ENCODE measurements at places on chromosomes 2 and 18.

DNA sequence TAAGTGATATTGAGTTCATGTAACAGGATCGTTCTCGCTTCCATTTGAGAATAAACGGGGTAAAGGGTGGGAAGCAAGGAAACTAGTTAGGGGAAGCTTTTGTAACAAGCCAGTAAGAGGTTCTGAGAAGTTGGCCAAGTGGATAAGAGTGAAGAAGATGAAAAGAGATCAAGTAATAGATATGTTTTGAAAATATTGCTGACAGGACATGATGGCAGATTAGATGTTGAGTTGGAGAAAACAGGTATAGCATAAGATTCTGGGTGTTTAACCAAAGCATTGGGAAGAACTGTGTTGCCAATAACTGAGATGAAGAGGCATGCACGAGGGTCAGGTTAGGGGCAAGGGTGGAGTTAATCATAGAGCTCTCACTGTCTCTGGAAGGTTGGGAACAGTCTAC, 330.0 kb upstream of the LRRTM1 start:
- DNase-seq, result no peak

GRCh38 chr2:228590681-228591080, 409.2 kb upstream of the SPHKAP start:
- no peak for DNase-seq

DNA sequence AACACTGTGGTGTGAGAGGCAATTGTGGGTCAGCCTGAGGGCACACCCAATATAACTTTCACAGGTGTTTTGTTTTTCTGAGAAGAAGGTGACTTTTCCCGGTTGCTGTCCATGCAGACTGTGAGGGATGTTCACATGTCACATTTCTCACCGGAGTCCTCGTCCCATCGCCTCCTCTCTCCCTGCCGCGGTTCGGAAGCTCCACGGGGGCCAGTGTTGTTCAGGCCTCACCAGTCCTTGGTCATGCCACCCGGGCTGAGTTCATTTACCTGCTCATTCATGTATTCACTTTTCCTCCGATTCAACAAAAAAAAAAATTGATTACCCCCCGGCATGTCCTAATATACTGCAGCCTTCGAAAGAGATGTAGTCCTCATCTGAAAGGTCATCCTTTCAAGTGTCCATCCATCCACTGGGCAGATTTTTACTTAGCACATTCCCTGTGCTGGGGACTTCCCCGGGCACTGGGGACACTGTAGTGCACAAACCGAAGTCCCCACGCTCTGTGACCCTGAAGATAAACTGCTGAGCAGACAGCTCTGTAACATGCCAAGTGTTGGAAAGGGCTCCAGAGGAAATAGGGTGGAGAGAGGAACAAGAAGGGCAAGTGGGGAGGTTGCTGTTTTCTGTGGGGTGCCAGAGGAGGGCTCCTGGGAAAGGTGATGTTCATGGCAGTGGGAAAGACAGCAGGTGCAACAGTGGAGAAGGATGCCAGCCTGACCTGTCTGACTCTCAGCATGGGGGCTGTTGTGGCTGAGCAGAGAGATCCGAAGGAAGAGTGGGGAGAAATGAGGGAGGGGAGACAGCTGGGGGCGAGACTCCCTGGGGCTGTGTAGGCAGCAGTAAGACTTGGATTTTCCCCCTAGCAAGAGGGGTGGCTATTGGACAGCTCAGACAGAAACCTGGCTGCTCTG, 22.4 kb downstream of the LRRFIP1 start:
- no peak for DNase-seq

- no peak for DNase-seq
These were observed 11.4 kb upstream of the CNDP1 start for GRCh38 chr18:74522635-74523548.

DNA sequence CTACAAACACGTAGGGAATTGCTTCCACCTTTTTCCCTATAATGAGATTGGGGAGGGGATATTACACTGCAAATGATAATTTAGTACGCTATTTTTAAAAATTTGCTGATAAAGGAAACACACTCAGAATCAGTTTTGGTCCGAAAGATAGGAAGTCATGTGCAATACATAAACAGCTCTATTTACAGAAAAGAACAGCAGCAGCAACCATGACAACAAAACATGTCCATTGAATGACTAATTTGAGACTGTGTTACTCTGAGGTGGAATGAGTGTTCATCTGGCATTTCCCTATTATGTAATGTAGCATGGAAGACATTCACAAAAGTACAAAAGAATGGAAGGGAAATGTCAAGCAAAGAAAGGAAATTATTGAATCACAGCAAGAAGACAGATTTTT, 337.2 kb downstream of the NBAS start:
- no peak for DNase-seq

- no peak for DNase-seq
These were observed 360.0 kb upstream of the KCNJ3 start for GRCh38 chr2:154338352-154338967.

GRCh38 chr2:10414591-10414990, 33.5 kb downstream of the ODC1 start:
- no peak for DNase-seq

GRCh38 chr2:226151157-226151556, 648.5 kb downstream of the IRS1 start:
- DNase-seq, result no peak

DNA sequence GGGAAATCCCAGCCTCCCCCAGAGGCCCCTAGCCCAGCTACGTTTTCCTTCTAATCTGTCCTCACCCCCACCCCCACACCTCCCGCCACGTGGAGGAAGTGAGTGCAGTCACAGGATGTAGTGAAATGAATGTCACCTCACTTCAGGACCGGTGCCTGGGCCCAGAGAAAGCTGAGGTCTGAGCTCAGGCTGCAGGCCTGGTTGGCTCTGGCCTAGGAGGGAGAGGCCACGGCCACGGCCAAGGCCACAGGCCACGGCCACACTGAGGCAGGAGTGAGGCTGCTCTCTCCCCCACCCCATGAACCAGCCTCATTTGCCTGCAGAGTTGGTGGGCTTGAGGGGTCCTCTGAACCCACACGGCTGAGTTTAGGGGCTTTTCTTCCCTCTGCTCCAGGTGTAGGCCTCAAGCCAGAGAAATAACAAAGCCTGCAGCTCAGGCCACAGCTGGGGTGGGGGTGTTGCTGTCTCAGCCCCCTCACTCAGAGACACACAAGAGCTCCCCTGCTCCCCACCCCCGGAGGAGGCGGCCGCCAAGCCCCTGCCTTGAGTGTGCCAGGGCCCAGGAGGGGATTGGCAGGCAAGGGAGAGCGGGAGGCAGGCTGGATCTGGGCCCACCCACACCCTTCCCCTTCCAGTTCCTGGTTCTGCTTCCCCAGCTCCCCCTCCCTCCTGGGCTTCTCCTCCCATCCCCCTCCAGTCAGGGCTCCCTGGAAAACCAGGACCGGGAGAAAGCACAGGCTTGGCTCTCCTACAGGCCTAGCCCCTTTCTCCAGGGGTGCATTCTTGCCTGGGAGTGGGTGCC, 27.0 kb downstream of the DNMT3A start:
- peak; percentile 93 for DNase-seq

DNA sequence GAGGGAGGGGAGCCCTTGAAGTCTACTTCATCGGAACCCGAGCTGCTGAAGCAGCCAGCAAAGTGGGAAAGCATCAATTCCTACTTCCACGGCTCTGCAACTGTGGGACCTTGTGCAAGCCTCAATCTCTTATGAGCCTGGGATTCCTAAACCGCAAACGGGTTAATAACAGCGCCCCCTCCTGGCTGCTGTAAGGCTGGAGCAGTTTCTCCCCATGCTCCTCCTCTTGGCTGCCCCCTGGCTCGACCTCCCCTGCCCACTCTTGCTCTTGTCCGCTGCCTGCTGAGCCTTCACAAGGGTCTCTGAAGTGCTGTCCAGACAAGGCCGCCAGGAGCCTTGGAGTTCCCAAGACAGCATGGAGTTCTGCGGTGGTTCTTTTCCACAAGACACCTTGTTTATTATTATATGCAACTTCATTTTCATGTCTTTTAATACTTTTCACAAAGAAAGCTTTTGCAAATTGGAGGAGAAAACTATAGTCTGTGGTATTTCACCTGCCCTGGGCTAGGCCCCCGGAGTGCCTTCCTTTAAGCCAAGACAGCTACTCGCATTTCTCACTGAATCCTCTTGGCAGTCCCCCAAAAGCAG, 157.2 kb downstream of the DDX1 start:
- DNase-seq, result no peak

DNA sequence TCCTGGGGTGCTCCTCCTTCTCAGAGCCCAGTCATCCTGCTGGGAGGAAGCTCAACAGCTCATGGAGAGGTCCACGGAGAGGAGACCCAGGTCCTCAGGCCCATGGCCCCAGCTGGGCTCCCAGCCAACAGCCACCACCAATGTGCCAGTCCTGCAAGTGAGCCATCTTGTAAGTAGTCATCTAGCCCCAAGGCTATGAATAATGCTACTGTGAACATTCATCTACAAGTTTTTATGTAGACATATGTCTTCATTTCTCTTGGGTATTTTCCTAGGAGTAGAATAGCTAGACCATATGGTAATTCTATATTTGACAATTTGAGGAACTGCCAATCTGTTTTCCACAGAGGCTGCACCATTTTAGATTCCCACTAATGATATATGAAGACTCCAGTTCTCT, 166.1 kb downstream of the MTCL1 start:
- no peak for DNase-seq

GRCh38 chr2:58918141-58918540, 677.0 kb upstream of the FANCL start:
- DNase-seq, result no peak

- DNase-seq, result no peak
These were observed 164.7 kb downstream of the GRB14 start for GRCh38 chr2:164456619-164457018.

GRCh38 chr2:8121022-8121825, 560.6 kb upstream of the ID2 start:
- no peak for DNase-seq

GRCh38 chr2:75598589-75599155, 37.9 kb upstream of the EVA1A start:
- no peak for DNase-seq

GRCh38 chr2:60958800-60959199, 58.7 kb upstream of the PEX13 start:
- no peak for DNase-seq

- no peak for DNase-seq
These were observed 18.5 kb downstream of the ITGA6 start for GRCh38 chr2:172445851-172446250.

DNA sequence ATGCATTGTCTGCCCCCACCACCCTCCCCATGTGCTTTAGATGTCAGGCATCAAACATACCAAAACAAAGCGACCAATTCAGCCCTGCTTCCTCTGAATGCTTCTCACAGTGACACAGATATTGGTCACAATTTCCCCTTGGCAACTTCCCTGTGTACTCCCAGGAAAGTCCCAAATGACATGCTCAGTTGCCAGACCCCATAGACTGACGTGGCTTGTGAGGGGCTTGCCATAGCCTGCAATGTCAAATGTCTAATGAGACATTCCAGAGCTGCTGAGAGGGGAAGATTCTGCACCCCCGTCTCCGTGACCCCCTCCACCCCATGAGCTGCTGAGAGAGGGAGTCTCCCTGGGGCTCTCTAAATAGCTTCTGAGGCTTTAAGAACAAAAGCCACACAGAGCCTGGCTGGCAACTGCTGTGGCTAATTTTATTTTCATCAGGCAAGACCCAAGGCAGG, 47.3 kb downstream of the RFTN2 start:
- DNase-seq, result no peak

DNA sequence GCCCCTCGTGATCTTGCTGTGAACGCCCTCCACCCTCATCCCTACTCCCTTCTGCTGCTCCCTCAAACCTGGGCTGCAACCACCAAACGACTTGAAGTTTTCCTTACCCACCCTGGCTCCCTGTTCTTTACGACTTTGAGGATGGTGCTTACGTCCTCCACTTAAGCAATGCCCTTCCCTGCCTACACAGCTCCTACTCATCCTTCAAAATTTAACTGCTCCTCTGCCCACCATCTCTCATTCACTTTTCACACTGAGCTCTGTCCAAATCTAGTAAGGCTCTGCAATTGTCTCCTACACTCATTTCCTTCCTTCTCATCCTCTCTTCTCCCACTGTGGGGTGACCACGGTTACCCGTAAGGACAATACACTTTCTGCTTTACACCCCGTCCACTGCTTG, 451.1 kb downstream of the TGIF1 start:
- DNase-seq, result no peak

GRCh38 chr2:240237609-240238174, 97.2 kb upstream of the OTOS start:
- DNase-seq, result no peak

DNA sequence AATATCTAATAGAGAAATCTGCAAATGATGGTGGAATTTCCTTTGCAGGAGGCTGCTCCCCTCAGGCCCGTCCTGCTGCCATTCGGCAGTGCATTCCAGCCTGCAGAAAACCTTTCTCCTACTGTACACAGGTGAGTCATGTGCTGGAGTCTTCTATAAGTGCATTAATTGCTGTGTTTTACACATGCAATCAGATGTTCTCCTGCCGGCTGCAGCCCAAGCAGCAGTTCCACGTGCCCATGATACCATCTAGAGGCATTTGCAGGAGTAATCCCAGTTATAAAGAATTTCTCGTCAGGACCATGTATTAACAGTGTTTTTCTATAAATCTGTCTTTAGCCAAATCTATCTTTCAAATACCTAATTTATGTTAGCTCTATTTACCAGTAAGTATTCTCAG, 304.7 kb upstream of the HNMT start:
- no peak for DNase-seq

DNA sequence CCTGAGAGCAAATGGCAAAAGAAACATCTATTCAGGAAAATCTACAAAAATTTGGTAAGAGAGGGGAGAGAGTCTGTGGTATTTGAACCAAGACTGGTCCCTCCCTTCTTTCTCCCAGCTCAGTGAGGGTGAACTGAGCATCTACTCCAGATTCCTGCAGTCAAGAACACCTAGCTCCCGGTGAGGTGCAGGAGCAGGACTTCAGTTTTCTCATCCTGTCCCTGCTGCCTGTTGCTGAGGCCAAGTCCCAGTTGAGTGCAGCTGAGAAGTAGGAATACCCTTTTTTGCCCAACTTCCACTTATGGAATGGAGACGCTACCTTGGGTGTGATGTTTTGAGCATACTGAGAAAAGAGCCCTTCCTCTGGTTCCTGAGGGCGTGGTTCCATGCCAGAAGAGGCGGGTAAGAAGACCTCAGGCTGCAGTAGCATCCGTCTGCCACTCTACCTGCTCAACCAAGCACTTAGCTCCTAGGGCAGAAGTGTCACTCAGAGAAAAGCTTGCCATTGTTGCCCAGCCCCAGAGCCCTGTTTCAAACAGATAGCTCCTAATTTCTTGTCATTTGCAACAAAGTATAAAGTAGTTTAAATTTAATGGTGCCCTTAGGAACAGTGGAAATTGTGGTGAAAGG, 112.9 kb downstream of the SOS1 start:
- no peak for DNase-seq

DNA sequence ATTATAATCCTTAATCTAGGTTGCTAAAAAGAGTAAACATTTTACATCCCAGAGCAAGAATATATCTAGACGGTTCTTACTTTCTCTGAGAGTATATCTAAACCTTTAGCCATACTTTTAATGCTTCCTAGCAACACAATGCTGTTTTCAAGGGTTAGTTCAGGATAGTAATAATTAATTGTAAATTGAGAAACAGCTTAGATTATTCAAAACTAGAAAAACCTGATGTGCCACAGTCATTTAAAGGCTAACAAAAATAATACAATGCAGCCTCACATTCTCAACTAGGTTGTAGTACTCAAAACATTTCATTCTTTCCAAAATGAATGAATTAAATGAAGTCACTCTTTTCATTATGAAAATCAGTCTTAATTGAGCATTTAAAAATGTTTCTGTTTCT, 103.2 kb upstream of the OTX1 start:
- DNase-seq, result no peak

All from stimulated activated CD4-positive, alpha-beta T cell treated with anti-CD3 and anti-CD28 coated beads, Interleukin-4, amount 100 ng/mL, for 48 hours (primary cell).